ENCODE measurements at places on chromosomes 7 and 10. TPM values are rescaled to one million over a fixed set of nuclear protein-coding genes. Genes with fewer than 3 reads are reported as not detected.
A peak's percentile ranks its signal among the peaks of the same experiment; 100 is the strongest.

The AKR1C4 gene
- not detected for total RNA-seq

The MYOF gene
- total RNA-seq = 4.6 TPM

The FOXP2 gene
- 52.7 TPM for total RNA-seq

The SFTPA1 gene
- not detected for total RNA-seq

The MPP7 gene
- 5.9 TPM for total RNA-seq

The TRIM50 gene
- not detected for total RNA-seq

The KLF14 gene
- 1.6 TPM for total RNA-seq

The ZMIZ1 gene
- total RNA-seq = 13.6 TPM

The VDAC2 gene
- 275 TPM for total RNA-seq

The CFAP58 gene
- 0.08 TPM for total RNA-seq

- no peak overlapping the region for H3K27ac ChIP-seq
- no peaks in the 10 kb centered on the region for H3K36me3 ChIP-seq
- no peak for DNase-seq
- H3K4me1 ChIP-seq = no peaks in the 10 kb centered on the region
These were observed 71.0 kb downstream of the SEMA3D start for GRCh38 chr7:85115862-85116261.

DNA sequence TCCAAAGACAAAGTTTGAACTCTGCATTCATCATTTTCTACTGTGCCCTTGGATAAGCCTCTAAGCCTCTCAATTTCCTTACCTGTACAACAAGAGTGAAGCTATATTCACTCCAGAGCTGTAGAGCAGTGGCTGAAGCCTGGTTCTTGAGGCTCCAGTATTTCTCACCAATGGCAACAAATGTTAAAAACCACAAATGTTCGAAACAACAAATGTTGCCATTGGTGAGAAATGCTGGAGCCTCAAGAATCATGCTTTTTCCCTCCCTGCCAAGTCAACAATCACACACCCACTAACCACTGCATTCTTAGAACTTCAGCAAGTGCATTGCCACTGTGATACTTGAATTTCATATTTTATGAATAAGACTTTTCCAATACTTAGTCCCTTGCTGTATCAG, 237.9 kb downstream of the TMEM26 start:
- H3K4me1 ChIP-seq = peaks cover 14% of the 10 kb centered on the region
- no peak overlapping the region for H3K27ac ChIP-seq
- H3K27me3 ChIP-seq = no peaks in the 10 kb centered on the region
- no peak overlapping the region for H3K4me3 ChIP-seq
- no peak for DNase-seq

GRCh38 chr10:33893506-33893905, 559.0 kb upstream of the NRP1 start:
- H3K27me3 ChIP-seq = no peaks in the 10 kb centered on the region
- H3K4me3 ChIP-seq = no peak overlapping the region
- H3K4me1 ChIP-seq = no peaks in the 10 kb centered on the region
- no peak for DNase-seq
- no peaks in the 10 kb centered on the region for H3K36me3 ChIP-seq

DNA sequence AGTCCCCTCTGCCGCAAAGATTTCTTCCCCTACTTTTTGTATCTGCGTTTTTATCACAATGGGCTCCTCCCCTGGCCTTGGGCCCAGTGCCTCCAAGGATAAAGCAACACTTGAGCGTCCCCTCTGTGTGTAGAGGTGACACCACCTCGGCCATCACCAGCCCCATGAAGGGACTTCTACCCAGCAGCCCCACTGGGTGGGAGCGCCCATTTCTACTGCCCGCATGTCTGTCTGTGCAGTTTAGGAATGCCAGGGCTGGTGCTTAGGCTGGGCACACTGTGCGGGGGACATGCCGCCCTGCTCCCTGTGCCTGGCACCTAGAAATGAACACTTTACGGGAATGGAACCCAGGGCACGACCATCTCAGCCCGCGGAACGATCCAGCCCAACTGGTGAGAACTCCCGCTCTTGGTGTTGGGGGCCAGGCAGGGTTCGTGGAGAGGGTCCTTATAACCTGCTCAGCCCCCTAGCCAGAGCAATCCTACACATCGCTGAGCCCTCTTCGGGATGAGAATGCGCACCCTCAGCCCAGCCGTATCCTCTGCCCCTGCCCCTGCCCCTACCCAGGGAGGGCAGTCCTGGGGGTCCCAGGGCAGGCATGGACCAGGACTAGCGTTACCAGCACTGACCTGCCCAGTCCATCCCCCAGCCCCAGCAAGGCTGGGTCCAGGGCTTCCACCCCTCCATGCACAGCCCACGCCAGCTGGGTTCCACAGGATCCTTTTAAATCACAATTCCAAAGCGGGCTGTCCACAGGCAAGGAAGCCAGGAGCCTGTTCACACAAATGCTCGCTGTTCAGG, 12.8 kb downstream of the CRYGN start:
- H3K4me3 ChIP-seq = no peak overlapping the region
- H3K4me1 ChIP-seq = peaks cover 37% of the 10 kb centered on the region
- no peaks in the 10 kb centered on the region for H3K36me3 ChIP-seq
- no peak for DNase-seq

DNA sequence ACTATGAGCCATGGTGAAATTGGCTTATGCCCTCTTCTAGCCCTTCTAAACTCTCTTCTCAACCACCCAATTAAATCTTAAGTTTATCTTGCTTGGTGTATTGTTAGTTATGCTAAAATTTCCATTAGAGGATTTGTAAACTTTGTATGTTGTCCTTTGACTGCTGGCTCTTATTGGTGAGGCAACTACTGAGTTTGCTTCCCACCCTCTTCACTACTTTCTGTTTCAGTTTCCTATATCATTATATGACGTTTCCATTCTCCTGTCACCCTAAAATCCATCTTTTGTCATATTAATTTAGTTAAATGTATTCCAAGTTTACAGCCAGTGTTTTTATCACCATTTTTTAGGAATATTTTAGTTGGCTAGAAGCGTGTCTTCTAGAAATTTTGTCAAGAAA, 80.9 kb upstream of the VWC2 start:
- no peak for DNase-seq
- no peaks in the 10 kb centered on the region for H3K36me3 ChIP-seq
- H3K4me1 ChIP-seq = no peaks in the 10 kb centered on the region

DNA sequence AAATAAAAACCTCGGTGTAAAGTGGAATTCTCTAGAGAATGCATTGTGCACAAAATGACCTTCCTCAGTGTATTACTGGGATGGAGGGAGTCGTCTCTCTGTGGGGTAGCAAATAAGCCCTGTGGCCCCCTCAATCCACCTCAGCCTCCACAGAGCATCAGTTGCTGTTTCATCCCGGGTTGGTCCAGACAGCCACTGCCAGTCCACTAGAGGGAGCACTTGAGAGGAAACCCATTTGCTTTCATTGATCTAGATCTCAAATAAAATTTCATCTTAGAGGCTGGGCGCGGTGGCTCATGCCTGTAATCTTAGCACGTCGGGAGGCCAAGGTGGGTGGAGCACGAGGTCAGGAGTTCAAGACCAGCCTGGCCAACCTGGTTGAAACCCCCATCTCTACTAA, 1128.7 kb downstream of the CNTNAP2 start:
- no peaks in the 10 kb centered on the region for H3K36me3 ChIP-seq
- peak; percentile 77 for DNase-seq
- H3K4me1 ChIP-seq = no peaks in the 10 kb centered on the region
- 0 out of 2 replicates have a peak, but pooled peaks cover 3% of the 10 kb centered on the region for H3K27me3 ChIP-seq

DNA sequence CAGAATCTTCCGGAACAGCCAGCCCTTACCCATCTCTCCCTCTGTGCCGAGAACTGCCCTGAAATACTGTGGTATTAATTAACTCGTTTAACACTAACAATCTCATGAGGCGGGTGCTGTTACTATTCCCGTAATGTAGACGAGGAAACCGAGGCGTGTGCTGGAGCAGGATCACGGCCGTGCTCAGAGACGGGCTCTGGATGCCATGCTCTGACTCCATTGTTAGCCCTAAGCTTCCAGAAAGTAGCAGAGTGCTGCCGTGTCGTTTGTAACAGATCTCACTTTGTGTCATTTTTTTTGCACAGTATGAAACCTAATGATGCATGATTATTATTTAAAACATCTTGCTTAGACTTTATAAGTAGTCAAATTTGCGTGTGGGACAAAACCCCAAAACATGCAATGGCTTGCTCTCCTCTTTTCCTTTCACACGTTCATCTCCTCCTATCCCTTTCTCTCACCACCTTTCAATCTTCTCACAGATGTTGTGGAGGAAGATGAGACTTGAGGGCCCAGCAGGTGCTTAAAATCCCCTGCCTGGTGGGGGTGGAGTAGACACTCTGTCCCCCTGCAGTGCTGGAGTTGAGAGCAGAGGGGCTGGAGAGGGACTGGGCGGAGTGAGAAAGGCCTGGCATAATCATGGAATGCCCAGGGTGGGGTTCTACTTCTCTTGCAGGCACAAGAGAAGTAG, 482 bp upstream of the ACTR3C start:
- no peaks in the 10 kb centered on the region for H3K36me3 ChIP-seq
- no peak overlapping the region for H3K4me3 ChIP-seq
- no peak overlapping the region for H3K27ac ChIP-seq
- H3K27me3 ChIP-seq = no peaks in the 10 kb centered on the region
- DNase-seq = no peak

DNA sequence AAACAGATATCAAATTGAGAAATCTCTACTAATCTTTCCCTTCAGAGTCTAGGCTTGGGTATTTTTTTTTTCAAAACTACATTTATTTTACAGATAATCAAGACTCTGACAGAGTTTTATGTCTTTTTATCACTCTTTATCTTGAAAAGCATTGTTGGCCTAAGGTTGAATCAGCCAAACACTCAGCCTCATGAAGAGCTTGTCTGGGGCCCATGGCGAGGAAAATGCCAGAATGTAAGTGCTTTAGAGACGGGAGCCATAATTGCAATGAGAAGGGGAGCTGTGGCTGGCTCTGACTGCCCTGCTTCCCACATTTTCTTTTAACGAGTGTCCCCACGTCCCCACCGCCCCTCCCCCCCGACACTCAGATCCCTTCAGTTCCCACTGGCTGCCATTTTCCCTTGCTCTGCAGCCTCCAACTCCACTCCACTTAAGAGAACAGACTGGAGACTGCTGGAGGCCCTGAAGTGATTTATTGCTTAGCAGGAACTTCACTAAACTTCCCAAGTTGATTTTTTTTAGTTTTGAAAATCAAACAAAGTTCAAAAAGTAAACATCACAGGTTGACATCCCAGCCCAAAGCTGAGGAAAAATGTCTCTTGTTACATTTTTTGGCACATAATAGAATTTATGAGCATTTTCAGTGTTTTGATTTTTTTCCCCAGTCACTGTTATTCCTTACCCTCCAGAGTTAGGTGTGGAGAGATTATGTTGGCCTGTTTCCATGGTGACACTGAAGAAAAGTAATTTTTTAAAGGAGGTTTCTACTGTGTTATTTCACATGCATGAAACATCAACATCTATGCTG, 637.5 kb upstream of the GALNT17 start:
- no peak for DNase-seq
- H3K27me3 ChIP-seq = no peaks in the 10 kb centered on the region
- no peaks in the 10 kb centered on the region for H3K4me1 ChIP-seq

- no peak overlapping the region for H3K27ac ChIP-seq
- no peaks in the 10 kb centered on the region for H3K4me1 ChIP-seq
- no peak for DNase-seq
- H3K36me3 ChIP-seq = no peaks in the 10 kb centered on the region
These were observed 1.8 kb upstream of the GAD2 start for GRCh38 chr10:26214551-26215395.

DNA sequence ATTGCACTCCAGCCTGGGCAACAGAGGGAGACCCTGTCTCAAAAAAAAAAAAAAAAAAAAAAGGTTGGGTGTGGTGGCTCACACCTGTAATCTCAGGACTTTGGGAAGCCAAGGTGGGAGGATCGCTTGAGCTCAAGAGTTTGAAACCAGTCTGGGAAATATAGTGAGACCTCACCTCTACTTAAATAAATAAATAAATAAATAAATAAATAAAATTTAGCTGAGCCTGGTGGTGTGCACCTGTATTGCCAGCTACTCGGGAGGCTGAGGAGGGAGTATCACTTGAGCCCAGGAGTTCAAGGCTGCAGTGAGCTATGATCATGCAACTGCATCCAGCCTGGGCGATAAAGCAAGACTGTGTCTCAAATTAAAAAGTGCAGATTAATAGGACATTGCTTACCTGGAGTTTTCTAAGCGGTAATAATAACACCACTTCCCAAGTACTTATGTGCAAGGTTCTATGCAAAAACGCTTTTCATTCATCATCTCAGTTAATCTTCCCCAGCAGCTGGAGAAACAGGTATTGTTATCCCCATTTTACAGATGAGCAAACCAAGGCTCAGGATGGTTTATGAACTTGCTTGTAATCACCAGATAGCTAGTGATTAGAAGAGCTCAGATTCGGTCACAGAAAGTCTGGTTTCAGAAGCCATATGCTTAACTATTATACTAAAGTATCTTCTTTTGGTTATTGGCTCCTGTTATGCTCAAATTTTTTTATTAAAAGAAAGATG, 196.5 kb upstream of the MKLN1 start:
- DNase-seq = no peak
- no peaks in the 10 kb centered on the region for H3K4me1 ChIP-seq
- H3K27me3 ChIP-seq = no peaks in the 10 kb centered on the region
- H3K4me3 ChIP-seq = no peak overlapping the region

GRCh38 chr10:30897547-30897946, 134.1 kb downstream of the ZNF438 start:
- no peaks in the 10 kb centered on the region for H3K4me1 ChIP-seq
- DNase-seq = no peak
- H3K27ac ChIP-seq = no peak overlapping the region
- H3K27me3 ChIP-seq = no peaks in the 10 kb centered on the region

GRCh38 chr10:61169294-61169693, 225.3 kb upstream of the RHOBTB1 start:
- no peak overlapping the region for H3K27ac ChIP-seq
- no peaks in the 10 kb centered on the region for H3K36me3 ChIP-seq
- DNase-seq = no peak
- no peaks in the 10 kb centered on the region for H3K27me3 ChIP-seq
- 0 out of 2 replicates have a peak, but pooled peaks cover 3% of the 10 kb centered on the region for H3K4me1 ChIP-seq

GRCh38 chr10:117184296-117184695, 13.0 kb upstream of the KCNK18 start:
- no peak overlapping the region for H3K4me3 ChIP-seq
- H3K4me1 ChIP-seq = no peaks in the 10 kb centered on the region
- no peak for DNase-seq
- H3K36me3 ChIP-seq = no peaks in the 10 kb centered on the region

GRCh38 chr7:139588632-139589031, 65.1 kb downstream of the CLEC2L start:
- peaks cover 11% of the 10 kb centered on the region for H3K4me1 ChIP-seq
- H3K4me3 ChIP-seq = no peak overlapping the region
- H3K27ac ChIP-seq = peak overlapping the region; percentile 63
- H3K36me3 ChIP-seq = peaks cover 5% of the 10 kb centered on the region
- peak; percentile 91 for DNase-seq

DNA sequence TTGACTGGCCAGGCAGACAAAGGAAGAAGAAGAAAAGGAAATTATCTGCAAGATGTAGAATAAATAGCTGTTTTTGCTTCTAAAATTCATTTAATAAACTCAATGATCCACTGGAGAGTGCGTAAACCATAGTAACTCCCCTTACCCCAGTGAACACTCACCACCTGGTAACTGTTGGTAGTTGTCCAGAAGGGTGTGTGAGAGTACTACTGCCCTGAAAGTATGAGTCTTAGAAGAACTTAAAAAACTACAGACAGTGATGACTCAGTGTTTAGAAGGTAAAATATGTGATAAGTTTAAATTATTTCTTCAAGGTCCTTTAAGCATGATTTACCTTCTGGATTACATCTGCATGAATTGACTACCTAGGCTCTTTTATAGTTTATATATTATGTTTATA, 53.0 kb upstream of the SEMA3A start:
- no peak overlapping the region for H3K27ac ChIP-seq
- no peak for DNase-seq
- H3K4me1 ChIP-seq = no peaks in the 10 kb centered on the region
- no peaks in the 10 kb centered on the region for H3K36me3 ChIP-seq

- H3K36me3 ChIP-seq = no peaks in the 10 kb centered on the region
- H3K4me3 ChIP-seq = peak overlapping the region; percentile 45
- H3K27ac ChIP-seq = peak overlapping the region; percentile 97
- peaks cover 27% of the 10 kb centered on the region for H3K4me1 ChIP-seq
- DNase-seq = peak; percentile 90
These were observed 15.3 kb downstream of the SH3PXD2A start for GRCh38 chr10:103839872-103840739.
